ENCODE measurements at places on chromosomes 12 and 14.

- DNase-seq, result no peak
Observed at GRCh38 chr14:59241121-59241520, 52.7 kb downstream of the DAAM1 start.

GRCh38 chr14:22854963-22855724 lies 16.4 kb upstream of the LRP10 start:
- peak; percentile 71 for DNase-seq

DNA sequence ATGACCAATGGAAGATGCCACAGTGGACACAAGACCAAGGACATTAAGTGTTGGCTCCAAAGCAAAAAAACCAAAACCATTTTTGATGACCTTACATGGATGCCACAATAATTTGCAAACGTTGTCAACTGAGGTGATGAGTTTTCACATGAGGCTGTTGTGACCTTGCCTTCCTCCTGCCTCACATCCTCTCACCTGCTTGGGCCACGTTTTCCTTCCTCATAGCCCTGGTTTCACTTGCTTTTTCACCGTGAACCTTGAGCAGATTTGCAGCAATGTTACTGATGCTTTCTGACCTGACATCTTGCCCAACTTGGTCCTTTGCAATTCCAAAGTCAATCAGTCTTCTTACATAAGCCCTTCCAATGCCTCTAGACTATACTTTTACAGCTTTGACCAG lies 3.7 kb downstream of the KRT6B start:
- DNase-seq, result no peak

DNA sequence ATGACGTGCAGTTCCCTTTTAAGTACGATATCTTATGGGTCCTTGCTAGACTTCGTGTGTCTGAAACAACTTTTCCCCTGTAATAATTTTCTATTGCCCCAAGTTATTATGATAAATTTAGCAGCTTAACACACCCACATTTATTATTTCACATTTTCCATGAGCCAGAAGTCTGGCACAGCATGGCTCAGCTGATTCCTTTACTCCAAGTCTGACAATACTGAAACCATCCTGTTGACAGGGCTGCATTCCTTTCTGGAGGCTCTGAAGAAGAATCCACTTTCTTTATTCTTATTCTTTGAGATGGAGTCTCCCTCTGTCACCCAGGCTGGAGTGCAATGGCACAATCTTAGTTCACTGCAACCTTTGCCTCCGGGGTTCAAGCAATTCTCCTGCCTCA lies 80.9 kb downstream of the DENND5B start:
- no peak for DNase-seq

- no peak for DNase-seq
Observed at GRCh38 chr14:60658211-60658690, 9.0 kb upstream of the SIX1 start.

DNA sequence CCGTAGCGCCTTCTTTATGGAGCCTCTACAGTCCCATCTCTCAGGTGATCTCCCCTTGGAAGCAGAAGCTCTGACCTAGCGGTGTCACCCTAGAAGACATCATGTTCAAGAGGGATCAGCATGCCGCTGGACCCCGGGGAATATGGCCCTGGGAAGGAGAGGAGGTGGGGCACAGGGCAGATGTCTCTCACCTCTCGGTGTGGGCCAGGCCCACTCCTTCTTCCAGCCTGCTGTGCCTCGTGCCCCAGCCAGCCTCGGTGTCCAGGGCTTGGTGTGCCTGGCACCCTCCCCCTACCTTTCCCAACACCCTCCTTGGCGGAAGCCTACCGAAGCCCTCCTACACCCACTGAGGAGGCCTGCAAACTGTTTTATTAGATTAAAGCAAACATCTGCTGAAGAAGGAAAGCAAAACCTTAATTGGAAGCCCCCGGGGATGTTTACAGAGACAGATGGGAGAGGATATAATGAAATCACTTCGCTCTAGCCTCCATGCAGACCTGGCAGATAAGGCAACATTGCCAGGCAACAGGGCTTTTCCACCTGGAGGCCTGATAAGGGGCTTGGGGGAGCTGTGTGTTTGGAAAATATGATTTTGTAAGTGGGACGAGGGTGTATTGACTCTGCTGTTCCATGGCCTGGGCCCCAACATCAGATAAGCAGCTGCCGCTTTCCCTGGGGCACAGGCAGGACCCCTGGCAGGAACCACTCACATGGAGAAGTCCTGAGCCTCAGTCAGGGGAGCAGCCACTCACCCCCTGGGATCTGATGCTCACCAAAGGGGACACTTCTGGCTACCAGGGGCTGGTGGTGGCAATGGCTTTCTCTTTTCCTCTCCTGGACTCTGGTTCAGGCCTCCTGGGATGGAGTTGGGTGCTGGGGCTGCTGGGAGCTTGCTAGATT lies 5.7 kb upstream of the CHGA start:
- no peak for DNase-seq

DNA sequence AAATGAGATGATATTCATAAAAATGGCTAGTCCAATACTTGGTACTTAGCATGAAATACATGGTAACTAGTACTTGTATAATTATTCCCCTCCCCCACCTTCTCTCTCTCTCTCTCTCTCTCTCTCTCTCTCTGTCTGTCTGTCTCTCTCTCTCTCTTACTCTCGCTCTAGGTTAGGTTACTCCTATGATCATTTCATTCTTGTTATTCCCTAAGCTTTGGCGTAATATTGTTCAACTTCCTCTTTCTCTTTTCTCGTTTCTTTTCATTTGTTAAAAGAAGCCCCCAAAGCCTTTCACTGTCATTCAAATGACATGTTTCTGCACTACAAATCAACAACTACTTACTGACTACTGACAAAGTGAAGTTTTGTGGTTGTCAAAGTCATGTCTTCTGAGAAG lies 89.8 kb downstream of the GRIP1 start:
- DNase-seq, result no peak

DNA sequence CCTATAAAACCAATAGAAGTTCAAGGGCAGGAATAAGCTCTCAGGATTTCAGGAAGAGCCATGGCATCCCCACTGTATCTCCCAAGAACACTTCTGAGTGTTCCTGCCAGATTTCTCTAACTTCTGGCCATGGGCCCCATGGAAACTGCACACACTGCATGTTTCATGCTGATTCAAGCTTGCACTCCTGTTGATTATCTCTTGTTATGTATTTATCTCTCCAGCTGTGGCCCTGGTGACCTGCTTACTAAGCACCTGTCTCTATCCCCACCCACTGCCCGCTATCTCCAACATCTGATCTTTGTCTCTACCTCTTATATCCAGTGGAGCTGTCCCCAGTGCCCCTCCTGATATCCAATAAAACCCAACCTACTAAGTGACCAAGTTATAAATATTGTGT lies 285.3 kb downstream of the PDZRN4 start:
- peak; percentile 15 for DNase-seq

- no peak for DNase-seq
Observed at GRCh38 chr12:68031881-68032739, 42.9 kb downstream of the IFNG-AS1 start.

DNA sequence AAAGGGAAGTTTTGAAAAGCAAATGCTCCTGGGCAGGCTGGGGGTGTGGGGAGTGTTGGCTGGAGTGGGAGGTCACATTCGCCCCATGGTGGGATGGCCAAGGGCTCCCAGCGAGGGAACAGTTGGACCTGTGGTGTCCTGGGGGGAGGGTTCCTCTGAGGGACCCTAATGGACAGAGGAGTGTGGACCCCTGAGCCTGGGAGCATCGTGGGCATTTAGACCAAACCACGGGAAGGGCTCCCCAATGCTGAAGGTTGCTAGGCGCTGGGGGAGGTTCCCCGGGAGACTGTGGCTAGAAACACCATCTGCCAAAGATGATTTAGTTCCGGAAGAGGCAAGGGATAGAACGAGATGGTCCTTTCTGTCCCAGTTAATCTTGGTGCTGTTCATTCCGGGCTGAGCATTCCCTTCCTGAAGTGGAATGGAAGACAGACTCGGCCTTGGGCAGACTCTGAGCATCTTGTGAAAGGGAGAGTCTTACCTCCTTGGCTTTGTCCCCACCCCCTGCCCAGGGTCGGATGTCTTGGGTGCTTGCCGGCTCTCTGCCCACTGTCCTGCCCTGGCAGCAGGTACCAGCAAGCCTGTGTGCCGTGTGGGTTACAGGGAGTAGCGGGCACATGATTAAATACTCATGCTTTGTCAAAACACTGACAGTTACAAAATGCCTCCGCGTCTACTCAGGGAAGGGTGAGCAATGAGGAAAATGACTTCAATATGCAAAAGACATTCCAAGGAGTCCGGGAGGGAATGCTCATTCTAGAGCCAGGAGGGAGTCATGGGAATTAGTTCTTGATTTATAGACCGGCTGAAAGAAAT lies 215.9 kb downstream of the CACNA1C start:
- DNase-seq, result no peak

GRCh38 chr14:31084385-31084784 lies 58.2 kb upstream of the STRN3 start:
- DNase-seq, result no peak

DNA sequence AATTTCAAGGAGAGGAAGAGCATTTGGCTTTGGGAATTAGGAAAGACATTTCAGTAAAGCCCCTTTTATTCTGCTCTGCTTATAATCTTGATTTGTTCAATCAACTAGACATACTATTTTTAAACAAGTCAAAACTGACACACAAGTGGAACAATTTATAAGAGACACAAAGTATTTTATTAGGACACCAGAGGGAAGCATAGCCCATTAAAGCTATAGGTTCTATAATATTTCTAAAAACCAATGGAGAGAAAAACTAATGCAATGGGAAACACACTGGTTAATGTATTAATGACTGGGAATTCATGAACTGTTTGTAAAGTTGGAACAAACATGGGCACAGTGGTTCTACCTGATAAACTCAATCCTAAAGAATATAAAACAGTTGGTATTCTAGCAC lies 15.3 kb upstream of the CERS5 start:
- no peak for DNase-seq

- DNase-seq, result no peak
Observed at GRCh38 chr14:23047751-23048693, 6.0 kb downstream of the PSMB11 start.

DNA sequence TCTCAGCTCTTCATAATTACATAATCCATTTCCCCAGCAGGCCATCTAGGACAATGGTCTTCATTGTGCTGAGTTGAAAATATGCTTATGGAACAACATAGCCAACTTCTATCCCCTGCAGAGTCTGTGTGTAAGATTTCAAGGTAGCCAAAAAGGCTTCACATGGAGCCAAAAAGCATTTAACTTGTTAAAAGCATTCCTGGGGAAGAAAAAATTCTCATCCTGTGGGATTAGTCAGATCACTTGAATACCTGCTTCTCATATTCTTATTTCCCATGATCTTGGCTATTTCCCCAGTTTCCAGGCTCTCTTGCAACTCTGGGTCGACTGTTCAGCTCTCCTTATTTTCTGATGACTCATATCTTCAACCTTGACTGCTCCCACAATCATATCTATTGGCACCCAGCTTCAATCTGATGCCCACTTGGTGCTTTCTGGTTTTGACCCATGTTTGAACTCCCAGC lies 178.9 kb downstream of the KLHL28 start:
- no peak for DNase-seq

GRCh38 chr12:80684077-80684495 lies 23.3 kb upstream of the MYF6 start:
- DNase-seq, result peak; percentile 31

DNA sequence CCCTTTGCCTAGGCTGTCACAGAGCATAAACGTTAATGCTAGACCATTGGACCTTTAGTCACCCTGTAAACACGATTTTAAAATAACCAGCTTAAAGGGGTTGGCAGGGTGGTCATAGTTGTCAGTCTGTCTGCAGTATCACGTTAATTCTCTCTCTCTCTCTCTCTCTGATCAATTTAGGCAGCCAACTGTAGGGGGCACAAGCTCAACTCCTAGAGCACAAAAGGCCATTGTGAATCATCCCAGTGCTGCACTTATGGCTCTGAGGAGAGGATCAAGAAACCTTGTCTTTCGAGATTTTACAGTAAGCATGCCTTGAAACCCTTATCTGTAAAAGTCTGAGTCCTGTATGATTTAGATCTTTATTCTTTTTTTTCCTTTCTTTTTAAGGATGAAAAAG lies 97.1 kb downstream of the SCAF11 start:
- DNase-seq, result no peak

- DNase-seq, result no peak
Observed at GRCh38 chr12:126773012-126773411, 1494.0 kb upstream of the TMEM132C start.

GRCh38 chr12:26153421-26154154 lies 28.8 kb upstream of the BHLHE41 start:
- peak; percentile 85 for DNase-seq

- no peak for DNase-seq
Observed at GRCh38 chr12:1523558-1524050, 70.8 kb downstream of the FBXL14 start.

- DNase-seq, result no peak
Observed at GRCh38 chr12:132186208-132186856, 42.1 kb downstream of the NOC4L start.

DNA sequence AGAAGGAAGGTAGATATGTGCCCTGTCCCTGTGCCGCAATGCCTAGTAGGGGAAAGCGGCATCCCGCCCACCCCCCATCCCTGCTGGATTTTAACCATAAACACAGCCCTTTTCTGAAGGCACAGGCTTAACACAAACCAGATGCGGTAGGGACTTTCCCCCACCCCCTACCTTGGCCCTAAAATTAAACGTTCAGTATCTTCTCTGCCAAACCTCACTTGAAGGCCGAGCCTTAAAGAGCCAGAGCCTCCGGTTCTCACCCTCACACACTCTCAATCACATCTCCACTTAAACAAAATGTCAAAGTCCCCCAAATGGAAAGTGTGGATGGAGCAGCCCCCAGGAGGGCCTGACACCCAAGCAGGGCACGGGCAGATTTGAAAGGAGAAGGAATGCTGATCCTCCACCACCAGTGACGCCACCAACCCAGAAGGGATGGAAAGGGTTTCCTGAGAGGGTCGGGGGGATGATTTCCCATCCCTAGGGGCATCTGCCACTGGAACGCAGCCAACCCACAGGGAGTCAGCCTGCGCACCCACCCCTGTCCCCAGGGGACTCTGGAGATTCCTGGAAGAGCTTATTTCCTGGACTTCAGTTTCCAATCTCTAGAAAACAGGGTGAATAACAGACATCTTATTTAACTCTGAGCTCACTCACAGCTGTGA lies 26.4 kb downstream of the ACTN1 start:
- DNase-seq, result peak; percentile 55

DNA sequence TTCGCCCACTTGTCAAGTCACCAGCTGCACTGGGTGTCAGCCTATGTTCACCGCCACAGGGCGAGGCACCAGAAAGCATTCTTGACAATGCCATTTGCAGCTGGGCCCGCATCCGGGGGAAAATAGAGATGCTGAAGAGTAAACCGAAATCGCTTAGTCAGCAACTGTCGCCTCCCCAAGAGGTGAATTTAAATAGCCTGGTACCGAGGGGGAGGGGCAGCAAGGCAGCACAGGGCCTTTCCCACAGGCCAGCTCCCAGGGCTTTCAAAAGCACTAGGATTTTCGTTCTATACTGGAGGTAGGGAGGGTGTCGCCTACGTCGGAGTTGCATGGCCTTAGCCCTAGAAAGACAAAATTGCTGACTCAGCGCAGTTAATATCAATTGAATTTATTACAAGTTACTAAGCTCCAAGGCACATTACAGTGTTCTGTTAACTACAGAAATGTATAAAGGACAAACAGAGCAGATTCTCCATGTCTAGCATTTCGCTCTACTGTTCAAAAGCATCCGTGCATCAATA lies 4.3 kb downstream of the IRF2BPL start:
- peak; percentile 76 for DNase-seq

- no peak for DNase-seq
Observed at GRCh38 chr14:78202163-78202562, 32.0 kb downstream of the NRXN3 start.

Data from small intestine (tissue), 16 donors.